ENCODE measurements at places on chromosomes 4 and X.

GRCh38 chr4:40227284-40227683 is 30.5 kb downstream of the RHOH start:
- no peak for ATAC-seq

- no peak for ATAC-seq
Observed at GRCh38 chr4:161760008-161760407, 403.8 kb downstream of the FSTL5 start.

- ATAC-seq: no peak
Observed at GRCh38 chr4:41142376-41143310, 71.7 kb downstream of the APBB2 start.

- no peak for ATAC-seq
Observed at GRCh38 chr4:139337612-139338011, 35.3 kb upstream of the NDUFC1 start.

DNA sequence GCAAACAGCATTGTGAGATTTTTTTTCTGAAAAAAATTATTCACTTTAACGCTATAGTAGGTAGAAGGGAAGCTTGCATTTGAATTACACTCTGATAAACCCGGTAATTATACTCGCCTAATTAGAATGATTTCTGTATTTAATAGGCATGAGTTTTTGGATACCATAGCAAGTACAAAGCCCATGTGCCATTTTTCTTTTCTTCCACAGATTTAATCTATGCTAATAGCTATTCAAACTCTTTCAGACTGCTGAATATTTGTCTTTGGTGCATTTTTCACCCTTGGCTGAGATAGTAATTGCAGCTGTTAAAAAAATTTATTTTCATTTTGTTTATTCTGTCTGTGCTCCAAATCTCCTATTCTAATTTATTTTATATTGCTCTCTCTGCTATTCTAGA is 113.0 kb downstream of the EGF start:
- no peak for ATAC-seq

- ATAC-seq: peak; percentile 58
Observed at GRCh38 chrX:35890699-35891098, 28.8 kb upstream of the CFAP47 start.

- ATAC-seq: no peak
Observed at GRCh38 chr4:81682492-81682891, 210.8 kb upstream of the RASGEF1B start.

- ATAC-seq: peak; percentile 64
Observed at GRCh38 chr4:57020467-57021101, 41.9 kb downstream of the POLR2B start.

DNA sequence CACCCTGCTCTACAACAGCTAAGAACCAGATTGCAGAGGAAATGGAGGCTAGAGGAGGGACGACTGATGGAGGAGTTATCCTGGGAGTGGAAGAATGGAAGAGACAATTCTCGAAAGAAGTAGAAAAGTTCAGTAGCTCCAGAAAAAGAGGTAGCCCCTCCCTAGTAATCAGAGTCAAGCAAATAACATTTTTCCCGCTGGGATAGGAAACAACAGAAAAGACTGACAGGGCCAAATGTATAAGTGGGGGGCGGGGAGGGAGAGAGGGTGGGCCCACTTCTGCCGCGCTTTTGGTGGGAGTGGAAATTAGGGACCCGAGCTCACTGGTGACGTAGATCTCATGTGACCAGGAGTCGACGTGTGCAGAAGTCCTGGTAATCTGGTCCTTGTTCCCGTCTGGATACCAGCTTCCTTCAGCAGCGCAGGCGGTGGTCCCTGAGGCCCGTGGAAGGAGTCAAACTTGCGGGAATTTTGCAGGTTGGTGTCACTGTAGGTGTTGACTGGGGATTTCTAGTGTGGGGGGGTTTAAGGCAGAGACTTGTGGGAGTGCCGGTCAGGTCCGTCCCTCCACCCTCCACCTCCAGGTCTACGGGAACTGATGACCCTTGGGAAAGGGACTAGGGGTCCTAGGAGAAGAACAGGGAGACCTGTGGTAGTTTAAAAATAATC is at the start of gene TCEAL9:
TCEAL9 (plus strand) TSS at position 377 of the 669 bp plus-strand sequence. CDS start 1,179 bp downstream, outside the sequence.
- ATAC-seq: peak; percentile 67

- ATAC-seq: no peak
Observed at GRCh38 chrX:47585273-47585672, 3.0 kb downstream of the TIMP1 start.

GRCh38 chr4:88621763-88622327 is 29.6 kb downstream of the HERC3 start:
- ATAC-seq: no peak

GRCh38 chr4:172978848-172979247 is 189.8 kb upstream of the GALNT7 start:
- ATAC-seq: no peak

- no peak for ATAC-seq
Observed at GRCh38 chr4:173414456-173414855, 15.5 kb upstream of the SCRG1 start.

DNA sequence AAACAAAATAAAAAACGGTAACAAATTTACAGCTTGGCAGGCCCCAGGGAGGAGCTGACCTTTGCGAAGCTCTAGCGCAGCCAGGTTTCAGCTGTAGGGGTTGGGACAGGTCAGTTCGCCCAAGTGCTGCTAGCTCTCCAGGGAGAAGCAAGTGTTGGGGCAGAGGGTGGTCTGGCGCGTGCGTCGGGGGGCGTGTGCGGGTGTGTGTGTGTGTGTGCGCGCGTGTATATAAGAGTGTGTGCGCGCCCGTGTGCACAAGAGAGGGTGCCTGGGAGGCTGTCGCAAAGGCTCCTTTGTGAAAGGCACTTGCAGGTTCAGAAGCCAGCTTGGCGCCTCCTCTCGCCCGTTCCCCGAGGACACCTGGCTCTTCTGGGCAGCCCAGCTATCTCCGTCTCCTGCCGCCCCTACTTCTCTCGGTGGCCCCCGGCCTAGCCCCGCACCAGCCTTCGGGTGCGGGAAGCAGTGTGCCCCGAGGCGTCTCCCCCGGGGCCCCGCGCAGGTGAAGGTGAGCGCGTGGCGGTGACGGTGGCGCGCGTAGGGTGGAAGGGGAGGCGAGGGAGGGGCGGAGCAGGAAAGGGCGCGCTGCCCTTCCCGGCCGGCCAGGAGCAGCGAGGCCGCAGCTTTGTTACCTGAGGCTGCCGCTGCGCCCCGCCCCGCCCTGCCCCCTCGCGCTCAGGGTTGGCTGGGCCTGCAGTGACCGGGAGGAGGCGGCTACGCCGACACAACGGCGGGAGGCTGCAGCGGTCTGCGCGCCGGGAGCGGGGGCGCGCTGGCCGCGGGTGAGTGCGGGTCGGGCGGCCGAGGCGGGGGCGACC is at the start of gene FHDC1:
FHDC1 (plus strand) TSS at position 693 of the 815 bp plus-strand sequence. CDS start 6,735 bp downstream, outside the sequence.
- peak; percentile 91 for ATAC-seq

- peak; percentile 80 for ATAC-seq
Observed at GRCh38 chr4:159137176-159137575, 34.3 kb downstream of the RAPGEF2 start.

- peak; percentile 79 for ATAC-seq
Observed at GRCh38 chr4:1337376-1337831, 9.6 kb upstream of the UVSSA start.
